Natural killer cell (primary cell): ENCODE measurements at places on chromosomes 5 and 9.

DNA sequence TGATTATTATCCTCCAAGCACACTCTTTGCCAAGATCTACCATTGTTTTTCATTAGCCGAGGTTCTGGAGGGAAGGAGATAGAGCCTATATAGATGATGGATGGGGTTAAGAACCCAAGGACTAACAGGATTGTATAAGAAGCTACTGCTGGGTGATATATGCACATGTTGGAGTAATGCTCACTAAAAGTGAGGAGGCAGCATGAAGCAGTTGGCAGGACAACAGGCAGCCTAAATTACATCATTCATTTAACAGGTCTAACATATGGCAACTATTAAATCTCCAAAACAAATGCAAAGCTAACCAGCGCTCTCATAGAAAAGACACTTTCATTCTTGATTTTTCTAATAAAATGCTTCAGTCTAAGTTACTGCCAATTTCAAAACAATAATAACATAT lies 293.2 kb downstream of the EPB41L4A start:
- H3K4me1 ChIP-seq = no peaks in the 10 kb centered on the region
- DNase-seq = no peak
- no peaks in the 10 kb centered on the region for H3K27me3 ChIP-seq
- no peaks in the 10 kb centered on the region for H3K36me3 ChIP-seq

GRCh38 chr5:80631278-80632259 lies 22.9 kb upstream of the MSH3 start:
- no peaks in the 10 kb centered on the region for H3K27me3 ChIP-seq
- no peak for DNase-seq
- H3K4me3 ChIP-seq = no peak overlapping the region
- peaks cover 18% of the 10 kb centered on the region for H3K36me3 ChIP-seq

DNA sequence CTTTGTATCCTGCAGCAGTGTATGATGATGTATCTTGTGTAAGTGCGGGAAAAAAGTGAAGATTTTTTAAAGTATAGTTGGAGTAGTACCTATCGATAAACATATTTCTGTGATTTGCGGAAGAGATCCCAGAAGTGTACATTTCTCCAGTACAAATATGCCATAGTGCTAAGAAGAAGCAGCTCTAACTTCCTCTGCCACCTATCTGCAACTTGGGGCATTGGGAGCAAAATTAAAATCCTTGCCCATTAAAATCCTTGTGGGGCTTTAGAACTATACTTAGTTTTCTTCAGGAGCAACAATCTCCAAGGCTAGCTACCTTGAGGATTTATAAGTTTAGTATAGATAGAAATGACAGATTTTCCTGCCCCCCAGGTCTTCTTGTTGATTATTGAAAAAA lies 123.7 kb downstream of the VCAN start:
- H3K36me3 ChIP-seq = no peaks in the 10 kb centered on the region
- H3K4me1 ChIP-seq = no peaks in the 10 kb centered on the region
- no peak overlapping the region for H3K4me3 ChIP-seq

GRCh38 chr5:42989190-42989589 lies 50.9 kb downstream of the ANXA2R start:
- H3K4me1 ChIP-seq = peaks cover 31% of the 10 kb centered on the region
- H3K27me3 ChIP-seq = no peaks in the 10 kb centered on the region
- DNase-seq = peak; percentile 56
- peak overlapping the region; percentile 95 for H3K27ac ChIP-seq

DNA sequence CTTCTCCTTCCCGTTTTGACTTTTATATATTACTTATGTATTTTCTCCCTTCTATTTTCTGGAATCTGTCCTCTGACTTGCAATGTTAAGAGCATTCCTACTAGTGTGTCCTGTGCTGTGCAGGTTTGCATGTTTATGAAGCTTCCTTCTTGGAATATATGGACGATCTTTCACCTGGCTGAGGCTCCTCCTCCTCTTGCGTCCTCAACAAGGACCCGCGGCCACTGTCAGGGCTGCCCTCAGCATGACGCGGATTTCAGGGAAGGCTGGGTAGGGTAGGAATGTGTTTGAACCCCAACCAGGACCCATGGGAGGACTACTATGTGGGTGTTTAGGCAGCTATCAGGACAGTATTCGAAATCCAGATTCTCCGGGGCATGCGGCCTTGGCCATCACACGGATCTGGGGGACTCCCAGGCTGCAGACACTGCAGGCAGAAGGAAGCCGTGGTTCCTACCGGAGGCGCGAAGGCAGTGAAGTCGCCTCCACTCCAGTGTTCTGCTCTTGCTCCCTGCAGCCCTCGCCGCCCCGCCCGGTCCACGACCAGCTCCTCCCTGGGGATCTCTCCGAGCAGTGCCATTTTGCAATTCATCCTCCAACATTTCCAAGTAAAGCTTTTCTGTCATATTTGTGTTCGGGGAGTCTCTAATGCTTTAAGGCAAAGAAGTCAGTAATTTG lies 37.0 kb upstream of the OSMR start:
- no peak overlapping the region for H3K27ac ChIP-seq
- H3K4me1 ChIP-seq = no peaks in the 10 kb centered on the region
- H3K4me3 ChIP-seq = no peak overlapping the region
- H3K36me3 ChIP-seq = no peaks in the 10 kb centered on the region
- DNase-seq = no peak

DNA sequence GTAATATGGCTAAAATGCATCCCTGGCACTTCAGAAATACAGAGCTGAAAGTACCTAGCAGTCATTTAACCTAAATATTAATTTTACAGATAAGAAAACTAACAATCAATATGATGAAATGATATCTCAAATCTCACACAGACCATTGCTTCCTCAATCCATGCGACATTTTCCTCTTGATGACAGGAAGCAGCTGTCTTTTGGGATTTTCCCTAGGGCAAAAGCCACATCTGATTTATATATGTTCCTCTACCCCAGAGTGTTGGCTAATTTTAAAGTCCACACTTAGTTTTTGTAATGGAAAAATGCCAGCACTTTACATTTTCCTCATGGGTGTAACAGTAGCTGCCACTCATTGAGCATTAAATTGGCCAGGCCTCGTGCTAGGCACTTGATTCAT lies 47.7 kb upstream of the ITGA1 start:
- DNase-seq = no peak
- no peaks in the 10 kb centered on the region for H3K27me3 ChIP-seq
- H3K27ac ChIP-seq = no peak overlapping the region
- H3K36me3 ChIP-seq = no peaks in the 10 kb centered on the region

DNA sequence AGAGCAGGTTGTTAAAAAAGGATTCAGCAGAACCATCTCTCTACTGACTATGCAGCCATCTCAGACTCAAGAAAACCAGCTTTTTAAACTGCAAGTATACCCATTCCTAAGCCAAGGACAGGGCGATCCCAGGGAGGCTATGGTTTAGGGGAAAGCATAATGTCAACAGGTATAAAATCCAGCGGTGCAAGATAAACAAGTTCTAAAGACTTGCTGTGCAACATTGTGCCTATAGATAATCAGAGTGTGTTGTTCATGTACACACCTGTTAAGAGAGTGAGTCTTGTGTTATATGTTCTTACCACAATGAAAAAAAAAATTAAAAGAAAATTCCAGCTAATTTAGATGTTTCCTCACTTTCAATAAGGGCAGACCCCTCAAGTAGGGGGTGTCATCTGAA lies 63.6 kb upstream of the DIRAS2 start:
- no peak for DNase-seq
- H3K27ac ChIP-seq = no peak overlapping the region
- no peaks in the 10 kb centered on the region for H3K27me3 ChIP-seq
- no peaks in the 10 kb centered on the region for H3K4me1 ChIP-seq

DNA sequence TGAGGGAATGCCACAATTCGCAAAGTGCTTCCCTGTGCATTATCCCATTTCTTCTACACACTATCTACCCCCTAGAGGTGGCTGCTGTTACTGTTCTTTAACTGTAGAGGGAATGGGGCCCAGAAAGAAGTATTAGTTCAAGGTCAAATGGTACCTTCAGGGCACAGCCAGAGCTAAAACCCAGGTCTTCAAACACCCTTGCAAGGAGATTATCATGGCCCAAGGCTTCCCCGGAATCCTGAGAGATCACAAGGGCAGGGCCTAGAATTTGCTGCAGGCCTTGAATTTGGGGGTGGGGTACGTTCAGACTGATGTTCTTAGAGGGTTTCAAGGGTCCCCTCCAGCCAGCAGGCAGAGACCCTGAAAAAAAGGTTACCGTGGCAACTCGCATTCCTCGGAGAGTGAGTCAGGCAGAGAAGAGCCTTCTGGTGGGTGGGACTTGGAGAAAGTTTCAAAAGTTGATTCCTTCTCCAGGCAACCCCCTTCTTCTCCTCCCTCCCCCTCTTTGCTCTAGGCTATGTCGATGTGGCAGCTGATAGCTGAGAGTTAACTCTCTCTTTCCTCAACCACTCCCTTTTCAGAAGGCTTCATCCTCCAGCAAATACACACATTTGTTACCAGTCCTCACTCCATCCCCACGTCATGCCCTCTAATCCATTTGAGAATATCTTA lies 1.9 kb downstream of the SPARC start:
- H3K27ac ChIP-seq = no peak overlapping the region
- H3K27me3 ChIP-seq = peaks cover 5% of the 10 kb centered on the region
- H3K36me3 ChIP-seq = no peaks in the 10 kb centered on the region
- H3K4me1 ChIP-seq = peaks cover 9% of the 10 kb centered on the region
- no peak overlapping the region for H3K4me3 ChIP-seq

- no peak overlapping the region for H3K4me3 ChIP-seq
- H3K4me1 ChIP-seq = no peaks in the 10 kb centered on the region
- H3K36me3 ChIP-seq = no peaks in the 10 kb centered on the region
- no peak for DNase-seq
- no peak overlapping the region for H3K27ac ChIP-seq
These were observed 25.4 kb downstream of the NREP start for GRCh38 chr5:111731638-111732037.

GRCh38 chr5:55800924-55801323 lies 50.2 kb upstream of the IL31RA start:
- H3K27ac ChIP-seq = no peak overlapping the region
- peak; percentile 33 for DNase-seq
- H3K4me3 ChIP-seq = no peak overlapping the region
- no peaks in the 10 kb centered on the region for H3K36me3 ChIP-seq
- H3K4me1 ChIP-seq = no peaks in the 10 kb centered on the region
- H3K27me3 ChIP-seq = no peaks in the 10 kb centered on the region

- DNase-seq = no peak
- H3K4me1 ChIP-seq = peaks cover 70% of the 10 kb centered on the region
- no peak overlapping the region for H3K27ac ChIP-seq
- H3K4me3 ChIP-seq = no peak overlapping the region
These were observed 14.5 kb upstream of the FCN1 start for GRCh38 chr9:134932171-134932570.

- peak within 1 kb of the TSS; percentile 48 for H3K4me3 ChIP-seq
- peaks cover 30% of the 10 kb centered on the region for H3K4me1 ChIP-seq
- no peaks in the 10 kb centered on the region for H3K27me3 ChIP-seq
- DNase-seq = peak; percentile 55
- H3K27ac ChIP-seq = peak within 1 kb of the TSS; percentile 81
These were observed at the start of gene TRIM14 for GRCh38 chr9:98118640-98119601. TRIM14 (minus strand) TSS chr9:98119222; CDS start chr9:98119188, 34 bp downstream.

DNA sequence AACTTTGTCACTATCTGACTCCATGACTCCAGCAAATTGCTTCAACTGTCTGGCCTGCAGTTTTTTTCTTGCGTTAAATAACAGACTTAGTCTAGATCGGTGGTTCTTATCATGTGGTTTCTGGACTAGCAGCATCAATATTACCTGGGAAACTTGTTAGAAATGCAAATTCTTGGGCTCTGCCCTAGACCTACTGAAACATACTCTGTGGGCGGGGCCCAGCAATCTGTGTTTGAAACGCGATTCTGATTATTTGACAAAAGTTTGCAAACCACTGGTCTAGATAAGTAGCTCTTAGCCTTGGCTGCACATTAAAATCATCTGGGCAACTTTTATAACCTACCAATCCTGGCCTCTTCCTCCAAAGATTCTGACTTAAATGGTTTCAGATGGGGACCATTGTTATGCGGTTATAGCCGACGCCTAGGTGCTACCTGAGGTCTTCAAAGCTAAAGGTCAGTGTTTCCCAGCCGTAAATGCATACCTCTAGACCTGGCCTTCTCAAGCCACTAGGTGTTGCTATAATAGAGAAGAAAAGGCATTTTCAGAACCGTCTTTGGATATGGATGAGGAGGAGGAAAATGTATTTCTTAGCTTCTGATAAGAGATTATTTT lies 74.0 kb downstream of the C9orf85 start:
- H3K36me3 ChIP-seq = no peaks in the 10 kb centered on the region
- no peak for DNase-seq
- H3K4me3 ChIP-seq = no peak overlapping the region
- no peaks in the 10 kb centered on the region for H3K4me1 ChIP-seq
- H3K27ac ChIP-seq = no peak overlapping the region
- no peaks in the 10 kb centered on the region for H3K27me3 ChIP-seq

- peaks cover 2% of the 10 kb centered on the region for H3K27me3 ChIP-seq
- DNase-seq = no peak
- no peaks in the 10 kb centered on the region for H3K36me3 ChIP-seq
These were observed 1.9 kb downstream of the GNAQ start for GRCh38 chr9:78029551-78030295.

- no peak overlapping the region for H3K4me3 ChIP-seq
- no peaks in the 10 kb centered on the region for H3K27me3 ChIP-seq
- DNase-seq = no peak
These were observed 140.2 kb upstream of the MYO10 start for GRCh38 chr5:17076272-17076671.

DNA sequence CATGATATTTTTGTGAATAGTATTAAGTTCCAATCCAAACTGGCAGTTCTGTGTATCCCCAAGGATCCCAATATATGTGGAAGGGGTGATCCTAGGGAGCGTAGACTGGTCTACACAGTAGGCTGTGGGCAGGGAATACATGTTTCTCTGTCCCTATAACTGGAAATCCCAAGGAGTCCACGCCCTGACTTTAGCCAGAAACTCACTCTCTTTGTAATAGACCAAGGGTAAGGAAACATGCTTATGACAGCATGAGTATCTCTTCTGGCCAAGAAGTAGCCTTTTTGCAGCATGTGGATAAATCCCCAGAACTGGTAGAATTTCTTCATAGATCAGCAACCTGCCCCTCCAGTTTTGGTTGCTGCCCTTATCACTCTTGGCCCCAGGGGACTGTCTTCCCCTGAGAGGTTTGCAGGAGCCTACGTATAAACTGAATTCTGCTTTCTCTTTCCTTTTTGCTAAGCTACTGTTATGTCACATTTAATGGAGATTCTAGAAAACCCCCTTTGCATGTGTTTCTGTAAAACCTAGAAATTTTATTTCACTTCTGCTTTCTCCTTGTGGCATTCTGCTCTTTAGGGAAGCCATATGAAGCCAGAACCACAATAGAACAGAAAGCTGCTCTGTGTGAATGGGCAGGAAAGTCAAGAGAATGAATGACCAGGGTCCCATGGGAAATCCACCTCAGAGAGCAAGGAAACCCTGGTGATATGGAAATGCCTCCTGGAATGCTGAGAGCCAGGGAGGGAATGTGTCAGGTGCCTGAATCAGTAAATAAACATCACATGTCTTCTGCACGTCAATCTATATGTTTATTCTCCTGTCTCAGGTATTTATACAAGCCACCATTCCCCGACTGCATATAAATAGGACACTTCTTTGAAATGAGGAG lies 3.5 kb downstream of the IFNA2 start:
- no peaks in the 10 kb centered on the region for H3K36me3 ChIP-seq
- peaks cover 9% of the 10 kb centered on the region for H3K27me3 ChIP-seq
- H3K4me1 ChIP-seq = peaks cover 9% of the 10 kb centered on the region
- no peak overlapping the region for H3K4me3 ChIP-seq
- H3K27ac ChIP-seq = no peak overlapping the region
